Breast epithelium (tissue), 4 donors: ENCODE measurements at places on chromosomes 5 and 9. TPM values are rescaled to one million over a fixed set of nuclear protein-coding genes. Genes with fewer than 3 reads are reported as not detected.

GRCh38 chr5:80255431-80255810 lies 427 bp downstream of the SERINC5 start:
- peak overlapping the region; percentile 75 for H3K4me3 ChIP-seq
- H3K27ac ChIP-seq, result peak overlapping the region; percentile 94
- no peaks in the 10 kb centered on the region for H3K36me3 ChIP-seq

GRCh38 chr5:111237470-111237869 lies 13.3 kb downstream of the CAMK4 start:
- H3K4me1 ChIP-seq, result no peaks in the 10 kb centered on the region
- no peak for DNase-seq
- no peaks in the 10 kb centered on the region for H3K36me3 ChIP-seq
- H3K27ac ChIP-seq, result no peak overlapping the region

DNA sequence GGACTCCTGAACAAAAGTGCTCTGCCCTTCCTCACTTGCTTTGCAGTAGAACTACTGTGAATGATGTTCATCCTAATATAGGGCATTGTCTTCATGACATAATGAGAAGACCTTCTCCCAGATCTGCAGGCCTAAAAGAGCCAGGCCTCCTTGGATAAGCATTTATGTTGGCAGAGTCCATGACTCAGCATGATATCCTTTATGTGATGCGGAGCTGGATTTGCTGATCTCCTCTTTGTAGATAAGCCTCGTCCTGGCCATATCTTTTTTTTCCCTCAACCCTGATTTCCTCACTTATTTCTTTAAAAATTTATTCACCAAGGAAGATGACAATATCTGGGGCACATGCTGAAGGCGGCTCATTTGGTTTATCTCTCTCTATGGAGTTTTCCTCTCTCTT lies 62.4 kb upstream of the TAS2R1 start:
- no peaks in the 10 kb centered on the region for H3K4me1 ChIP-seq
- no peak overlapping the region for H3K4me3 ChIP-seq
- H3K36me3 ChIP-seq, result no peaks in the 10 kb centered on the region
- no peak for DNase-seq

DNA sequence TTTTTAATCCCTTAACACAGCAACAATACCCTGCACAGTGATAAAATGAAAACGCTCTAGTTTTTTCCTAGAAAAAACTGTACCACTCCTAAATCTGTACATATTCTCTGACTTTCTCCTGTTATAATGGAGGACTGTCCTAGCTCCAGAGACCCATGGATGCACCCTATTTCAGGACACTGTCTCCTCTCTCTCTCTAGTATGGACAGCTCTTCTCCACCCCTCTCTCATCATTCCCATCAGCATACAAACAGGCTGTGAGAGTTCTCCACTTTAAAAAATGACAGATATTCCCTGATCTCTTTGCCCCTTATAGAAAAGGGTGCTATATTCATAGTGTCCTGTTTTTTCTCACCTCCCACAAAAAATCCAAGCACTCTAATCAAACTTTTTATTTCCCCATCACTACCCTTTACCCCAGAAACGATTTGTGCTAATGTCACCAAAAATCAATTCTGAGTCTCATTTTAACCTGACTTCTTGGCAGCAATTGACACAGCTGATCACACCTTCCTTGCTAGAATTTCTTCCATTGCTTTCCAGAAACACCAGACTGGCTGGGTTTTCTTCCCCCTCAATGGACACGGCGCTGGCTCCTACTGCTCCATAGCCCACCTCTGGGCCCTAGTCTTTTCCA lies 20.7 kb downstream of the ZNF608 start:
- H3K4me1 ChIP-seq, result no peaks in the 10 kb centered on the region
- no peak overlapping the region for H3K4me3 ChIP-seq
- H3K27ac ChIP-seq, result no peak overlapping the region
- DNase-seq, result no peak
- no peaks in the 10 kb centered on the region for H3K27me3 ChIP-seq
- no peaks in the 10 kb centered on the region for H3K36me3 ChIP-seq

The F2RL2 gene
- under 0.01 TPM for total RNA-seq
